ENCODE measurements at places on chromosomes 1 and 21.

- no peak for DNase-seq
Measured at GRCh38 chr1:199308349-199308846, 669.6 kb downstream of the PTPRC start.

- DNase-seq: peak; percentile 56
Measured at GRCh38 chr1:10507111-10507879, 32.5 kb downstream of the PEX14 start.

DNA sequence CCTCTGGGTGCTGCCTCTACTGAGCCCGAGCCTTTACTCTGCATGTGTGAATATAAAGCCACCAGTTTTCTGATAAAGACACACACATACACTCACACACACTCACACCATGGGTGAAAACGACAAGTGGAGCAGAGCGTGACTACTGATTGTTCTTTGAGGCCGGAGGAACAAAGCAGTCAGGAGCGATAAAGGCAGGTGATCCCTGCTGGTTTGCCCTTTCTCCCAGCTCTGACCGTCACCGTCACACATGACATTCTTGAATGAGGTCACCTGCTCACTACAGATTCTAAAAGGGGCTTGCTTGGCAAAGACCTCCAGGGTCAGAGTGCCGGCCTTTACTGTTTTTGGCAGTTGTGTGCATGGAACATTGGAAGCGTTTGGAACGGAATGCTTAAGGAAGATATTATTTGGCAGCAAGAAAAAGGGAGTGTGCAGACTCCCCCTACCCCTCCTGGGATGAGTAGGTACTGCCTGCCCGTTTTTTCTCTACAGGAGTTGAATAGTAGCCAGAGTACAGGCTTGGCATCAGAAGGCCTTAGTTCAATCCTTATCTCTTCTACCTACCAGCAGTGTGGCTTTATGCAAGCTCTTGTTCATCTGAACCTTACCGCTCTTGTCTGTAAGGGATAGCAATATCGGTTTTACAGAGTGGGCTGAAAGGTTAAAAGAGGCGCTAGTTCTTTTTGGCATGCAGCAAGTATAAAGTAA lies 79.7 kb downstream of the PBX1 start:
- DNase-seq: no peak

DNA sequence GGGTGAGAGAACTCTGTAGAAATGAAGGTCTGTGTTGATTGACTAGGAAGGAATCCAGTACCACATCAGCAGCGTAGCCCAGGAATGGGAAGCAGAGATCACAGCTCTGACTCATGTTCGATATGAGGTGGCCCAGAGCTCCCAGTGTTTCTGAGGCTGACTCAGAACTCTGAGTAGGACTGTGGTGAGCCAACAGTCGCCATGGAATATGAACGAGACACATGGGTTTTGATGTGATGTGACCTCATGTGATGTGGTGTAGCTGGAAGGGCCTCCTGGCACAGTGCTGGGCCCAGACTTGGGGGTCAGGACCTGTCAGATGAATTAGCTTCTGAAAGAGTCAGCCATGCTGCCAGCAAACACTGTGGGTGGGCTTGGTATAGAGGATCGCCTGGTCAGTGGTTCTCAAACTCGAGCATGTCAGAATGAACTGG lies 237.0 kb downstream of the MRPL39 start:
- peak; percentile 71 for DNase-seq

GRCh38 chr1:12601700-12602658 lies 16.0 kb downstream of the DHRS3 start:
- peak; percentile 91 for DNase-seq

DNA sequence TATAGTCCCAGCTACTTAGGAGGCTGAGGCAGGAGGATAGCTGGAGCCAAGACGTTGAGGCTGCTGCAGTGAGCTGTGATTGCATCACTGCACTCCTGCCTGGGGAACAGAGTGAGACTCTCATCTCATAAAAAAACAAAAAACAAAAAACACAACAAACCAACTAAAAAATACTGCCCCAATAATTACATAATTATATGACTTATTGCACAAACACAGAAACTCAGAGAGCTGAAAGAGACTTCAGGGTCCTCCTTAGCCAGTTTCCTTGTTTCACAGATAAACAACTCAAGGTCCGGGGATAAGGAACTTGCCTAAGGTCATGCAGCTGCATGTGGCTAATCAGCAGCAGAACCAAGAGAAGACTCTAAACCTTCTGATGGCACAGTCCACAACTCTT lies 11.9 kb downstream of the EXTL2 start:
- no peak for DNase-seq

- DNase-seq: peak; percentile 69
Measured at GRCh38 chr1:204213668-204214662, at the start of gene GOLT1A. GOLT1A (minus strand) TSS chr1:204213988; CDS start chr1:204213906, 82 bp downstream.
